Stimulated activated CD4-positive, alpha-beta T cell treated with anti-CD3 and anti-CD28 coated beads, Interleukin-15, amount 100 ng/mL, for 1 hour (primary cell): ENCODE measurements at places on chromosomes 6 and 20.

- DNase-seq = no peak
Measured at GRCh38 chr20:53303413-53303760, 290.3 kb downstream of the ZNF217 start.

DNA sequence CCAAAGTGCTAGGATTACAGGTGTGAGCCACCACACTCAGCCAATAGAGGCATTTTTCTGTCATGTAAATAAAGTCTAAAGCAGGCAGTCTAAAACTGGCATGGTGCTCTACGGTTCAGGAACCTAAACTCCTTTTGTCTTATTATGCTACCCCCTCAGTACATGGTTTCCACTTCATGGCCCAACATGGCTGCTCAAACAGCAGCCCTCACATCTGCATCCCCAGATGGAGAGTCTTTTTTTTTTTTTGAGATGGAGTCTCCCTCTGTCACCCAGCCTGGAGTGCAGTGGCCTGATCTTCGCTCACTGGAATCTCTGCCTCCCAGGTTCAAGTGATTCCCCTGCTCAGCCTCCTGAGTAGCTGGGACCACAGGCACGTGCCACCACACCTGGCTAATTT is 38.3 kb downstream of the SLC52A3 start:
- DNase-seq = no peak

DNA sequence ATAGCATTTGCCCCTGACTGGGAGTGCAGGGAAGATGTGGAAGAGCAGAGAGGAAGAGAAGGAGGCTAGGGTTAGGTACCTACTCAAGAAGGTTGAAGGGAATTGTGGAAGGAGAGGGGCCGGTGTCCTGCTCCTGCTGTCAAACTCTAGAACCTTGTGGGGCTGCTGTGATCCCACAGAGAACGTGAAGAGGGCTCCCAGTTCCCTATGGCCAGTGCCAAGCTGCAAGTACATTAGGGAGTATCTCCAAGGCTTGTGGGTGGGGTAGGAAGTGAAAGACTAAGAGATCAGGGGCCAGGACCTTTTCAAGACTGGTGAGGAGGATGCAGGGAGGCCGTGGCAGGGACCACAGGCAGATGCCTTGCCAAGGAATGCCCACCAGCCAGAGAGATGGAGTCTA is 263.4 kb downstream of the CDH26 start:
- no peak for DNase-seq

DNA sequence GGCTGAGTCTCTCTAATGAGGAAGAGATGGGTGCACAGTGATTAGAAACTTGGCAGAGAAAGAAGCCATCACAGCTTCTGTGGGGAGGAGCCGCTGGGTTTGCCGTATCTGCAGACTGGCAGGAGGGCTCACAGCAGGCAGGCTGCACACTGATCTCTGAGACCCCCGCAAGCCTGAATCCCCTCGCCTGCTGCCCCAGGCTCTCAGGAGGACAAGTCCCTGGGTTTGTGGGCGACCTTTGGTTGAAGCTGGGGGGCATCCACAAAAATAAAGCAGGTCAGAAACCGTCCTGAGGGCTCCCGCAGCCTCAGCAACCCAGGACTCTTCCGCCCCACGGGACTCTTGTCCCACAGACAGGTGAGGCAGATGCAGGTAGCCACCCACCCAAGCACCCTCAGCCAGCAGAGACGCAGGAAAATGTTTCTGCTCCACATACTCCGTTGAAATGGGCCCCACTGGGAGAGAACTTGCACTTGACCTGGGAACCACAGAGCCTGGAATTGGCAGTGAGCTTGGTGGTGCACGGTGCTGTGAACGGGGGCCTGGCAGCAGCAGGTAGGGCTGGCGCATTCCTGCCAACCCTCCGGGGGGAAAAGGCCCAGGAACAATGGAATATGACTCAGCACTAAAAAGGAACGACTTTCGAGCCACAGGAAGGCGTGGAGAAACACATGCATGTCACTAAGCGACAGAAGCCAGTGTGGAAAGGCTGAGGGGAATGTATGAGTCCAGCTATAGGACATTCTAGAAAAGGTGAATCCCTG is 89.9 kb downstream of the YTHDF1 start:
- no peak for DNase-seq

GRCh38 chr6:124420116-124420840 is 542.0 kb upstream of the RNF217 start:
- no peak for DNase-seq

DNA sequence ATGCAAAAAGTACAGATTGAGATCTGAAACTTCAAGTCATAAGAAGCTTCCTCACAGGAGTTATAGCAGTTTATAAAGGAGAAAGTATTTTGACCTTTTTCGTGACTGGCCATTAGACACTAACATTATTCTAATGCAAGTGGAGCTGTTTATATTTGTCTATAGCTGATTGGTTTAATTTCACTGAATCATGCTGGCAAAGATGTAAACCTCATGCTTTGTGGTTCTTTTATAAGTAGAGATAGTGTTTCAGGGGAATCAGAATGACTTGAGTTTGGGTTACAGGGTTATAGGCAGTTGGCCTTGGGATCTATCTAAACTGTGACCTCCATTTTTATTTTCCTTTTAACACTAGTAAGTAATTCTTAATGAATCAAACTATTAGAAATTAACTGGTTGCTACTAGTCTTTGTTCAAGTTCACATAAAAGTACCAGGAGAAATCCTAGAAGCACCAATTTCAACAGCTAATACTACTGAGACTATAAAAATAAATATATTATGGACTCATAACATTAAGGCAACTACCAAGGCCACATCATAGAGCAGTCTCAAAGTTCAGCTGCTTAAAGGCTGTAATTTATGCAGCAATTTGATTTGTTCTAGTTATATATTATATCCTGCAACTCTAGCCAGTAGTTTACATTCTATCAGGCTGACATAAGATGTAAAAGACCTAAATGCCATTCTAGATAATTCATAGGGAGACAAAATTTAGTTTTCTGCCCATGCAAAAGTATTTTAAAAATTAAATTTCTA is 94.0 kb downstream of the RNGTT start:
- no peak for DNase-seq

- no peak for DNase-seq
Measured at GRCh38 chr6:4240148-4240547, 104.8 kb upstream of the ECI2 start.

- no peak for DNase-seq
Measured at GRCh38 chr6:10621847-10622246, 72.6 kb downstream of the C6orf52 start.

GRCh38 chr6:71333697-71334096 is 45.1 kb downstream of the OGFRL1 start:
- no peak for DNase-seq

DNA sequence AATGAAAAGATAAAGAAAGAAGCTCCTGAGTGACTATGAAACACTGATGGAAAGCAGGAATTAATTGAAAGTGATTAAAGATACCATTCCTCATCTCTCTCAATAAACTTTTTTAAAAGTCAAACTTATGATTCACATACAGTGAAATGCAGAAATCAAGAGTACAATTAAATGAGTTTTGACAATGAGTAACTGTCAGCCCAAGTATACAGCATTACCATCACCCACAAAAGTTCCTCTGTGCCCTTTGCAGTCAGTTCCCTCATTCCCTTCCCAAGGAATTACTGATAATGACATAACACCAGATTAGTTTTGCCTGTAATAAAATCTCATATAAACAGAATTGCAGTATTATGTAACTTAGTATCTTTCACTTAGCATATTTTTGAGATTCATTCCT is 44.5 kb downstream of the ATG5 start:
- no peak for DNase-seq

DNA sequence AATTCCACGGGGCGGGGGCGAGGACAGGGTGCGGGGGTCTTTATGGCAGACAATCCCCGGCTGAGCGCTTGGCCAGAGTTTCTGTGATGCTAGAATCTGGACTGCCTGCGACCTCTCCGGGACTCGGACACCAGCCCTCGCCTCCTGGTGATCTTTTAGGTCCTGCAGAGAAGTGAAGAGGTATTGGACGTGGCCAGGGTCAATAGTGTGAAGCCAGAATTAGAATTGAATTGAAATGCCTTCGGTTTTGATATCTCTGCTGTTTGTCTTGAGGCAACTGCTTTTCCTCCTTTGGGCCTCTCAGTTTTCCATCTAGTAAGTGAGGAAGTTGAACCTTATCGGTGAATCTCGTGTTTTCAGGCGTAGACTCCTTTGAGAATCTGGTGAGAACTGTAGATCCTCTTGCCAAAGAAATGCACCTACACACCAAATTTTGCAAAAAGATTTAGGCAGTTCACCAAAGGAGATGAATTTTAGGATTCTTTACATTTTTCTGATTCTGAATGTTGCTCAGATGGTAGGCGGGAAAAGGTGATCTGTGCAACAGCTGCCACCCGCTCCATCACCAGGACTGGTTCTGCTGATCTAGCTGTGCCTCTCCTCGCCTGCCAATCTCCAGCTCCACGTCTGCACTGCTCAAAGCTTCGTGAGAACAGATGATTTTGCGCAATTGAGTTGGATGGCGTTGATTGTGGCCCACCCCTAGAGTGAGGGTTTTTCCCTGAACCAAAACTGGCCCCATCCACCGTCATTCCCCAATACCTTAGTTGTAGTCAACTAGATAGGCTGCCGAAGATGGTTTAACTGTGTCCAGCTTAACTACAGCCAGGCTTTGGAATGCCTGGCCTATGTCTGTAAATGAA is 837 bp upstream of the OSER1 start:
- DNase-seq = no peak

DNA sequence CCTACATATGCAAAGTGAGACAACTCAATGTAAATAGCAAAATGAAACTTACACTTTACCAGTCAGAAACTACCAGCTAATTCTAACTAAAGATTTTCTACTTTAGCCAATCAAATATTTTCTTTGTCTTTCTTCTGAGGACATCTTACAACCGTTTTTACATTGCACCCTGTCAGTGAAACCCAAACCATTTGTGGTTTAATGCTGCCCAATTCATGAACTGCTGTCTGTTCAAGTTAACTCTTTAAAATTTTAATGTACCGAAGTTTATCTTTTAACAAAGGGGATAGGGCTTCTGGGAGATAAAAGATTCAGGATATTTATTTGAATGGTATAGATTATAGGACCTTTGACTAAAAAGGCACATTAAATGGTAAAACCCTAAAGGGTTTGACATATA is 121.3 kb upstream of the HDDC2 start:
- DNase-seq = no peak

- no peak for DNase-seq
Measured at GRCh38 chr20:13865791-13866351, 81.0 kb downstream of the NDUFAF5 start.

- DNase-seq = no peak
Measured at GRCh38 chr20:45405571-45406259, 2.4 kb upstream of the DBNDD2 start.

DNA sequence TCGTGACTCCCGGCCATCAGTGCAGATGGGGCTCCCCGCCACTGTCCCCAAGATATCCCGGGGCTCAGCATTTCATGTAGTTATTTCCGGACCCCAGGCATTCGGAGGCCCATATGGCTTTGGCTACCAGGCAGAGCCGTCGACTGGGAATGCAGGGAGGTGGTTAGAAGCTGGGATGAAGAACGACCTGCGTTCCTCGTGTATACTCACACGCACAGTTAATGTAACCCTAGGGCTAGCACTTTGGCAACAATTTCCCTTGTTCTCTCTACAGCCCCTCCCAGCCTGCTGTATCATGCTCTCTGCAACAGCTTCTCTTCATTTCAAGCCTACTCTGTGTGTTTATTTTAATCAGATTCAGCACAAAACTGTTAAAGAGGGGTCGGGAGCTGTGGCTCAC is 240.4 kb downstream of the MYLK4 start:
- DNase-seq = no peak

DNA sequence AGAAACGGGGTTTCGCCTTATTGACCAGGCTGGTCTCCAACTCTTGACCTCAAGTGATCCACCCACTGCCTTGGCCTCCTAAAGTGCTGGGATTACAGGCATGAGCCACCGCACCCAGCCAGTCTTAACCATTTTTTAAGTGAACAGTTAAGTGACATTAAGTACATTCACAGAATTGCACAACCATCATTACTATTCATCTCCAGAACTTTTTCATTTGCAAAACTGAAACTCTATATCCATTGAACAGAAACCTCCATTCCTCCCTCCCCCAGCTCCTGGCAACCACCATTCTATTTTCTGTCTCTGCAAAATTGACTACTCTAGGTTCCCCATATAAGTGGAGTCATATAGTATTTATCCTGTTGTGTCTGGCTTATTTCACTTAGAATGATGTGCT is 59.7 kb downstream of the PLCB4 start:
- no peak for DNase-seq

- DNase-seq = no peak
Measured at GRCh38 chr6:148747471-148748165, 788 bp downstream of the UST start.

DNA sequence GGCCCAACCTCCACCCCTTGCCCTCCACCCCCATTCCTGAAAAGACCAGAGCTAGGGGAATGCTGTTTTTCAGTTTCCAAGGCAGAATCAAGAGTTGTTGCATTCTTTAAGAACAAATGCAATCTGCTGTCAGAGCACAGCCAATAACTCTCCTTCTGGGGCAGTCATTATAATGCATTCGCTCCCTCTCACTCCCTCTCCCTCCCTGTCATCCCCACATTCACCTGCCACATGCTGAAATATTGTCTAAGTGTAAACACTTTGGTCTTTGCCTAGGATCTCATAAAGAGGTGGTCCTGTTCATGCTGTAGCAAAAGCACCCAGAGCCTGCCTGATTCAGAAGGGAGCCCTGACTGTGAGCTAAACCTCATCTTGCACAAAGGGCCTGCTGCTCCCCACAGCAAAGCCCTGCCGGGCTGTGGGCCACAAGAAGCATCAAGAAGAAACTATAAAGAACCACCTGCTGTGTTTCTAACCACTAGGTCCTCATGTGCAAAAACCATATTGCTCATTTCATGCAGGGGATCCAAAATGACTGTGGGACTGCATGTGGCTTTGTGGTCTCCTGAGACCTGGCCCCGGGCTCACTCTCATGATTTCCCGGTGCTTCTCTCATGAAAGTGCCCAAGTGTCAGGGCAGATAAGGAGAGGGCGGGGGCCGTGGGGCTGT is 85.6 kb downstream of the GPR6 start:
- no peak for DNase-seq

DNA sequence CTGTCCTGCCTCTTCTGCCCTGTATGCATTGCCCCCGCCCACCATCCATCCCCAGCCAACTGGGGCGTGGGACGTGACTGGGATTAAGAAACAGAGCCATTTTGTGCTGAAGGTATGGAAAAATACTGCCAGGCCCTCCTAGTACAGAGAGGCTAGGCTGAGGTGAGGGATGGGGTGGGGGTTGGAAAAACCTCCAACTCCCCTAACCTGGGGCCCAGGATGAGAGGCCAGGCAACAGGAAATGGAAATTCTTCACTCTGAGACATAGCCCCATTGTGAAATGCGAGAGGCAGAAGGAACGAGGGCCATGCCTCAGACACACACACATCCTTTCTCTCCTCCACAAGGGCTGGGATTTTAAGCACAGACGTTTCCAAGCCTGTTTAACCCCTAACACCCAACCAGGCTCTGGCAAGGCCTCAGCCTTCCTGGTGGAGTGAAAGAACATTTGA is 19.9 kb downstream of the KCNK5 start:
- no peak for DNase-seq

- DNase-seq = no peak
Measured at GRCh38 chr6:16216501-16217155, 21.8 kb upstream of the GMPR start.

DNA sequence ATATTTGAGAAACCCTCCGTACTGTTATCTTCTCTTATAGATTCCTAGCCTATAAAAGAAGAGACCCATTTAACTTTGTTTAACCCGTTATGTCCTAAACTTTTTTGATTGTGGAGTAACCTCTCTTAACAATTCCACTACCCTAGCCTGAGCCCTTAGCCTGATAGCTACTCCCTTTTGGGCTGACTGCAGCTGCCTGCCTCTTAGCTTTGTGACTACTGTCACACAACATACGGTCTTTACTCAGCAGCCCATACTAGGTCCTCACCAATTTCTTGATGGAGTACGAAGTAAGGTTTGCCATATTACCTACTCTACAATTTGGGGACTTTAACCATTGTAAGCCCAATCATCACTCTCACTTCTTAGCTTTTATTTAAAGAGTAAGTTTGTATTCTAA is 72.7 kb downstream of the QRSL1 start:
- DNase-seq = no peak
